ENCODE measurements at places on chromosomes 1 and 21. TPM values are rescaled to one million over a fixed set of nuclear protein-coding genes. Genes with fewer than 3 reads are reported as not detected.
A peak's percentile ranks its signal among the peaks of the same experiment; 100 is the strongest.

DNA sequence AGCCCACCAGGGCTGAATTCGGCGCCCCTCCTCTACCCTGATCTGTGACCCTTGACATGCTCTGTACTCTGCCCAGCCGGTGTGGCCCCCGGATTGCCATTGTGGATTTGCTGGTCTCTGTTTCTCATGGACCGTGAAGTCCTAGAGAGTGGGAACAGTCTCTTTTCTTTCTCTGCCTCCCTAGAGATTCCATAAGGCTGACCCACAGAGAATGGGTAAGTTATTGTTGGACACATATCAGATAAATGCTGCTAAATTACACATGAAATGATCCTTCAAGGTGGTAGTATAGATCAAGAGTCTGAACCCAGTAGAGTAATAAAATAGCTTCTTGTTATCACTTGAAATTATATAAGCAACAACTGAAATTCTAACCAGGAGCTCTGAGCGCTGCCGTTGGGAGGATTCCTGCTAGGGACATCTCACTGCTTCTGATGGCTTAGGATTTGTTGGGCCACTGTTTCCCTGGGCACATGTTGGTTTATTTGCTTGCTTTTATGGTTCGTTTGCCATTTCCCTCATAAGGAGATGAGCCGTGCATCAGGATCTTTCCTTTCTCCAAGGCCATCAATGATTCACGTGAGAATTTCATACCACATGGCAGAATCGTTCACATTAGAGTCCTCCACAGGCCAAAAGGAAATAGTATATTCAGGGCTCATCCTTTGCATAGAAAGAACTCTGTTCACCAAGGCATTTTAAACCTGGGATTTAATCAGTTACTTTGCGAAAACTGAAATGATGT lies 111.9 kb downstream of the ZBTB18 start:
- no peaks in the 10 kb centered on the region for H3K27me3 ChIP-seq
- H3K36me3 ChIP-seq = no peaks in the 10 kb centered on the region

DNA sequence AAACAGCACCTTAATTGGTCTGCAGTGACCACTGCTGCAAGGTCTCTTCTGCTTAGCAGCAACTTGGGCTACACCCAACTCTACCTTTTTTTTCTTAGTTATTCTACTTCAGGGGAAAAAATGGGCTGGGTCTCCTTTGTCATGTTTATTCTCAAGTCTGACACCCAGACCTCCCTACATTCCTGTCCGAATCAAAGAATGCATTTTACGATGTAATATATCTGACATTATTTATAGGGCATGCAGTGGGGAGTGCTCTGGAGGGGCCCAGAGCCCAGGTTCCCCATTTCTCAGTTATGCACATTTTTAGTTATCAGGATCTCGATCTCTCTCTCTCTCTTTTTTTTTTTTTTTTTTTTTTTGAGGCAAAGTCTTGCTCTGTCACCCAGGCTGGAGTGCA lies 50.5 kb downstream of the OPTC start:
- no peaks in the 10 kb centered on the region for H3K36me3 ChIP-seq
- no peak for DNase-seq
- peaks cover 3% of the 10 kb centered on the region for H3K4me1 ChIP-seq
- H3K27me3 ChIP-seq = no peaks in the 10 kb centered on the region

KRTAP6-1 gene
- total RNA-seq = not detected

GRCh38 chr1:66250478-66250877 lies 283.5 kb upstream of the SGIP1 start:
- no peak for DNase-seq
- H3K27me3 ChIP-seq = no peaks in the 10 kb centered on the region
- H3K4me3 ChIP-seq = no peak overlapping the region
- no peaks in the 10 kb centered on the region for H3K36me3 ChIP-seq
- no peaks in the 10 kb centered on the region for H3K4me1 ChIP-seq

GRCh38 chr1:110433213-110433612 lies 17.7 kb upstream of the PROK1 start:
- DNase-seq = no peak
- H3K4me3 ChIP-seq = no peak overlapping the region
- H3K36me3 ChIP-seq = no peaks in the 10 kb centered on the region
- H3K27me3 ChIP-seq = peaks cover 49% of the 10 kb centered on the region
- peaks cover 2% of the 10 kb centered on the region for H3K4me1 ChIP-seq

DNA sequence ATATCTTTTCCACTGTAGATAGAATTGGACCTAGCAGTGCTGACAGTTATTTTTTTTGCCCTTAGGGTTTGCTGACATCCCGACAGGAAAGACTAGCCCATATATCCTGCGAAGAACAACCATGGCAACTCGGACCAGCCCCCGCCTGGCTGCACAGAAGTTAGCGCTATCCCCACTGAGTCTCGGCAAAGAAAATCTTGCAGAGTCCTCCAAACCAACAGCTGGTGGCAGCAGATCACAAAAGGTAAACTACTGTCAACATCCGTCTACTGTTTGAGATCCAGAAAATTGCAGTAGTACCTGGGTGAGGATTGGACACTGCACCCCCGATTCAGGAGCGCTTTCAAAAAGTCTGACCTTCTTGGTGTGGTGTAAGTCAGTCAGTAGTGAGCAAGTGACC lies 55.8 kb downstream of the CENPF start:
- DNase-seq = peak; percentile 53
- no peak overlapping the region for H3K4me3 ChIP-seq
- no peaks in the 10 kb centered on the region for H3K27me3 ChIP-seq
- H3K4me1 ChIP-seq = peaks cover 5% of the 10 kb centered on the region

OR2T33 gene
- total RNA-seq = not detected

- H3K36me3 ChIP-seq = no peaks in the 10 kb centered on the region
- H3K27ac ChIP-seq = peak overlapping the region; percentile 12
- H3K27me3 ChIP-seq = no peaks in the 10 kb centered on the region
- H3K4me3 ChIP-seq = no peak overlapping the region
- peaks cover 17% of the 10 kb centered on the region for H3K4me1 ChIP-seq
Observed at GRCh38 chr1:32981003-32981901, 16.6 kb upstream of the RNF19B start.

ELF3 gene
- not detected for total RNA-seq

DNA sequence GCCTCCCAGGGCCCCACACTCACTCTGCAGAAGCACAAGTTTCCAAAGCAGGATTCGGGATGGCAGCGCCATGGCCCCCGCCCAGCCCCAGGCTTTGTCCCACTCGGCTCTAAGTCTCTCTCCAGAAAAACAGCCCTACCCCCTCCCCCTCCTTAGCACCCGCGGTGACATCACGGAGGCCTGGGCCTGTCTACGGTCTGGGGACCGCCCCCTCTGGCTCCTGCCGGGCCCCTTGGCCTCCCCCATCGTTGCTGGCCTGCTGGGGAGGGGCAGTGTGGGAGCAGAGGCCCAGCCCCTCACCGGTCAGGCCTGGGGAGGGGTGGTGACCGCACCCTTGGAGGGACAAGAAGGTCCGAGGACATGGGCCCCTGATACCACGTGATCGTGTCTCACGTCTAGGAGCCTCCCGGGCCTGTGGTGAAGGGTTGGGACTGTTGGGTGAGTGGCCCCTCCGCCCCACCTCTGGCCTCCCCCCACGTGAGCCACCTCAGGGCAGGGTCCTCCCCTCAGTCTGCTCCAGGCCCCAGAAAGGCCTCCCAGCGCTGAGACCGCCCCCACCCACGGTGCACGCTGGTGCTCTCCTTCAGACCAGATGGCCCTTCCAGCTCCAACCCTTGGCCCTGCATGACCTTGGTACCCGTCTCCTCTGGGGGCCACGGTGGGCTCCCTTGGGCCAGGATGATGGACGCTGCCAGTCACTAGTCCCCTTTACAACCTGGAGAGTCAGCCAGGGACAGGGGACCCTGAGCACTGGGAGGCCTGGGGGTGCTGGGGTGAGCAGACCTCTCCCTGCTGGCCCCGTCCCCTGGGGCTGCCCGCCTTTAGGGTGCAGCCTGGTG lies at the start of gene MXRA8:
Gene MXRA8, minus strand, starts transcription at position 123 of the 839 bp plus-strand sequence. Its CDS starts 51 bp downstream, at position 72.
- peak within 1 kb of the TSS; percentile 96 for H3K27ac ChIP-seq
- H3K4me1 ChIP-seq = peaks cover 35% of the 10 kb centered on the region
- peak; percentile 82 for DNase-seq
- H3K36me3 ChIP-seq = peaks cover 16% of the 10 kb centered on the region
- peak within 1 kb of the TSS; percentile 74 for H3K4me3 ChIP-seq
